Activated T-helper 1 cell treated with anti-CD3 and anti-CD28 coated beads, Interleukin-12 subunit alpha, Interleukin-12 subunit beta, Interleukin-2, Interleukin-4 antibody, amounts not matched to agents 30 ng/mL and 10 ng/mL and 1 ng/mL, durations not matched to agents 14 hours and 24 hours and 36 hours (primary cell): ENCODE measurements at places on chromosomes 3 and 15.

- DNase-seq = no peak
These were observed 23.5 kb downstream of the MYO5A start for GRCh38 chr15:52505151-52505550.

- peak; percentile 3 for DNase-seq
These were observed 63.8 kb downstream of the BLM start for GRCh38 chr15:90780916-90781315.

DNA sequence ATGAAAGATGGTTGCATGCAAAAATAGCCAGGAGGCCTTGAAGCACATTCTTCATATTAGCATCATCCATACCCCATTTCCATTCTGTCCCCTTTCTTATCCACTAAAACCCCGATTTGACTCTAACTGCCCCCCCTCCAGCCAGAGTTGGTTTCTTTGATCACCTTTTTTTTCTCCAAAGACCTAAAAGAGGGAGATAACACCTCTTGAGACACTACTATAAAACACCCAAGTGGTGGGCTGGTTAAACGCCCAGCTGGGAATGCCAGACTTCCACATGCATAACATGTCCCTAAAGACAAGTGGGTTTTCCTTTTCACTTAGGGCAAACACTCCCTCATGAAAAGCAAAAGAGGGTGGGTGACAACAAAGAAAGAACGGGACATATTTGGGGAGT lies 133.9 kb upstream of the WNT5A start:
- DNase-seq = no peak

GRCh38 chr3:62718515-62719320 lies 156.5 kb downstream of the CADPS start:
- DNase-seq = no peak

DNA sequence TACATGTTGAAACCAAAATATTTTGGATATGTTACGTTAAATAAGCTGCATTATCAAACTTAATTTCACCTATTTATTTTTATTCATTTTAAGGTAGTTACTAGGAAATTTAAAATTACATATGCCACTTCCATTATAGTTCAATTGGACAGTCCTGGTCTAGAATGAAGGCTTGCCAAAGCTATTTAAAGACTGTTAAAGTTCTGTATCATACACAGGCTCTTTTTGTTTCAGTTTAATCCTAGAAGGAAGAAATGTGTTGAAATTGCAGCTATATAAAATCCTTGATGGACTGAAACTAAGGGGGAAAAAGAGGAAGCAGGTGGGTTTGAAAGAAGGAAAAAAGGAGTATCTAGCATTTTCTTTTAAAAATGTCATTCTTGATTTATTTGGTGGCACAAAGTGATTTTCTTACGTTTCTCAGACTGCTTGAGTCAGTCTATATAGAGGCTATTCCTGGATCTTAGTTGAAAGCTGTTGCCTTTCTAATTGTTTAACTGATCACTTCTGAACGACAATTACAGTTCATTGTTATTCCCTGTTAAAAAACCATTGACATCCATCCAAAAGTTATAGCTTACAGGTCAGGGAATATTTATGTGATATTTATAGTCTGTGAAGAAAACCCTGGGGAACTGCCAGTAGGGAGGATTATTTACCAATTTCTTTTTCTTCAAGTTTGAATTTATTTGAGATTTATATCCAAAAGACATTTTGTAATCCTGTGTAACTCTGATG lies 195.0 kb downstream of the RORA start:
- DNase-seq = no peak
